ENCODE measurements at places on chromosomes 13 and 19.

DNA sequence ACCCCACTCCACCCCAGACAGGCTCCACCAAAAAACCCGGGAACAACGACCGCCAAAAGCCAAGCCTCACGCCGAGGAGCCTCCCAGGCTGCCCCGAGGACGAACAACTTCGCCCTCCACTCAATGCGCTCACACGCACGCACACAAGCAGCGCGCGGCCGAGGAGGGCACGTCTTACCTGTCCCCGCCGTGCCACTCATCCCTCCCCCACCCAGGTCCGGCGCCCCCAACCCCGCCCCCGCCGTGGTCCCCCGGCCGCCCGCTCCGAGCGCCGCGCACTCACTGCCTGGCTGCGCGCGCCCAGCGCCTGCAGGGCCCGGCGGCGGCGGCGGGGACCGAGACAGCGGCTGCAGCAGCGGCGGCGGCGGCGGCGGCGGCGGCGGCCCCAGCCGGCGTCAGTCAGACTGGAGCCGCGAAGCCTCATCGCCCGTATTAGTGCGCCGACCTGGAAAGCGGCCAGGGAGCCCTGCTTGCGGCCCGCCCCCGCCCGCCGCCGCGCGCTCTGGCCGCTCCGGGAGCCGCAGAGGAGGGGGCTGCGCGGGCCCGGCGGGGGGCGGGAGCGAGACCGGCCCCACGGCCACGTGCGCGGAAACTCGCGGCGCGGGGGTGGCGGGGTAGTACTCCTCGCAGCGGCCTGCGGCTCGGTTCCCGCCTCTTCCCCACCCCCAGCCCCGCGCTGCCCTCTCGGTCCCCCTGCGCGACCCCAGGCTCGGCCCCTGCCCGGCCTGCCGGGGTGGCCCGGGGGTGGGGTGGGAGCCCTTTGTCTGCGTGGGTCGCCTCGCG, at the start of gene SMAD9:
Gene SMAD9, minus strand, starts transcription at position 406 of the 783 bp plus-strand sequence. CDS start 40,549 bp downstream, outside the sequence.
- no peaks in the 10 kb centered on the region for H3K36me3 ChIP-seq
- peak; percentile 52 for DNase-seq
- H3K4me3 ChIP-seq = peak within 1 kb of the TSS; percentile 91
- H3K27ac ChIP-seq = peak within 1 kb of the TSS; percentile 80
- H3K27me3 ChIP-seq = no peaks in the 10 kb centered on the region
- peaks cover 8% of the 10 kb centered on the region for H3K4me1 ChIP-seq

DNA sequence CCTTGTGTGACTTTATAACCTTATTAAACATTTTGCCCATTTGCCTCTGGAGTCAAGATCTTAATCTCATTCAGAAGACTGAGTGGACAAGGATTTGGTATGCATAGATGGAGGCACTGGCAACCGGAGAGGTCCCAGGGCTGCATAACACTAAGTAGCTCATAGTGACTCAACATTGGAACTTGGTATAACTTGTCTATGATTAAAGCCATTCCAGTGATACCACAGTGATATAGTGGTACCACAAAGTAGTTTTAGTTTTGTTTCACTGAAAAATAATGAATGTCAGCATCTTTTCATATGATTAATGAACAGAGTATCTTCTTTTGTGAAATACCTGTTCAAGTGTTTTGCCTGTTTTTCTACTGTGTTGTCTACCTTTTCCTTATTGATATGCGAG, 26.4 kb downstream of the CDK8 start:
- H3K4me1 ChIP-seq = no peaks in the 10 kb centered on the region
- H3K27me3 ChIP-seq = no peaks in the 10 kb centered on the region
- H3K4me3 ChIP-seq = no peak overlapping the region
- DNase-seq = no peak
- no peak overlapping the region for H3K27ac ChIP-seq

- no peak overlapping the region for H3K27ac ChIP-seq
- H3K4me3 ChIP-seq = no peak overlapping the region
- H3K4me1 ChIP-seq = peaks cover 4% of the 10 kb centered on the region
- no peak for DNase-seq
- H3K27me3 ChIP-seq = no peaks in the 10 kb centered on the region
- H3K36me3 ChIP-seq = no peaks in the 10 kb centered on the region
Measured at GRCh38 chr13:76383676-76384461, 502.3 kb downstream of the KCTD12 start.

DNA sequence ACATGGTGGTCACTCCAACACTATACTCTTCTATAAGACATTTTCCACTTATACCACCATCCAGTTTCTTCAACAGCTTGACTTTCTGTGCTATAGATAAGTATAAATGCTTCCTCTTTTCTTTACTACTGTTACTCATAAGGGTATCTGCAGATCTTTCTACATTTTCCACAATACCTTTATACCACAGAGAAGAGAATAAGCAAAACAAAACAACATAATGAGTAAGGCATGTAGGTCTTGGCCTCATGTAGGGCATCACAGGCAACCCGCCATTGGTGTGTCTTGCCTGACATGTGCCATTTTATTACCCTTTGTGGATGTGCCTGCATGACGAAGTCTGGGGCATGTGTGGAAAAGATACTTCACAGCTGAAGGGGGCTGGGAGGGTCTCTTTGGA, 265.3 kb upstream of the STARD13 start:
- H3K27ac ChIP-seq = no peak overlapping the region
- H3K4me1 ChIP-seq = peaks cover 8% of the 10 kb centered on the region
- no peaks in the 10 kb centered on the region for H3K36me3 ChIP-seq
- DNase-seq = no peak
- no peaks in the 10 kb centered on the region for H3K27me3 ChIP-seq

GRCh38 chr13:100175078-100175802, 86.3 kb downstream of the PCCA start:
- DNase-seq = no peak
- no peak overlapping the region for H3K4me3 ChIP-seq
- H3K27me3 ChIP-seq = no peaks in the 10 kb centered on the region
- H3K27ac ChIP-seq = no peak overlapping the region
- H3K4me1 ChIP-seq = no peaks in the 10 kb centered on the region

- H3K27ac ChIP-seq = no peak overlapping the region
- peaks cover 35% of the 10 kb centered on the region for H3K36me3 ChIP-seq
Measured at GRCh38 chr19:46999377-46999776, 20.3 kb upstream of the NPAS1 start.

DNA sequence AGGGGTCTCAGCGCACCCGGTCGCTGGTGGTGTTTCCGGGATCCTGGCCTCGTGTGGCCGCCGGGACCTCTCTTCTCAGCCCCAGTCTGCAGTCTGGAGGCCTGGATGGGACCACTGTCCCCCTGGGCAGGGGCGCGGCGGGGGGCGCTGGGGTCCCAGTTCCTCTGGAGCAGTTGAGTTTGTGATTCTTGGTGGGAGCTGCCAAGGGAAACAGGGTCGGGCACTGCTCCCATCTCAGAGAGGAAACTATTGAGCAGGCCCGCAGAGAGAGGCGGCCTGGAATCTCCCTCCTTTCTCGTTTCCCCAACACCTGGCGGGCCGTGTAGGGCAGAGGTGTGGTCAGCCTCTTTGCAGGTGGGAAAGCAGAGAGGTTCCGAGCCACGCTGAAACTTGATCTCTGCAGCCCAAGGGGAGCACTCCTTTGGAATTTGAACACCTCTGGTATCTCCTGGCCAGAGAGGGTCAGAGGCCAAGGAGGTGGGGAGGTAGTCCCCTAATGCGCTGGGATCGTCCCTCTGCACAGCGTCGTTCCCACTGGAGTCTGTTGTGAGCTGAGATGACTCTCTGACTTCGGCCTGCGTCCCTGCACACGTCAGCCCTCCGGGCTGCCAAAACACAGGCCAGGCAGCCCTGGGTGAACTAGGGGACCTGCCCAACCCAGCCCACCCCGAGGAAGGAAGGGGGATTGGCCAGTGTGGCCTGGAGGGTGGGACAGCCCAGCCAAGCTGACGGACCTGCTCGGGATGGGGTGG, 741 bp downstream of the PLEKHF1 start:
- peak overlapping the region; percentile 95 for H3K27ac ChIP-seq
- DNase-seq = no peak
- H3K4me3 ChIP-seq = peak overlapping the region; percentile 94
- no peaks in the 10 kb centered on the region for H3K27me3 ChIP-seq
- no peaks in the 10 kb centered on the region for H3K36me3 ChIP-seq
- H3K4me1 ChIP-seq = peaks cover 77% of the 10 kb centered on the region

DNA sequence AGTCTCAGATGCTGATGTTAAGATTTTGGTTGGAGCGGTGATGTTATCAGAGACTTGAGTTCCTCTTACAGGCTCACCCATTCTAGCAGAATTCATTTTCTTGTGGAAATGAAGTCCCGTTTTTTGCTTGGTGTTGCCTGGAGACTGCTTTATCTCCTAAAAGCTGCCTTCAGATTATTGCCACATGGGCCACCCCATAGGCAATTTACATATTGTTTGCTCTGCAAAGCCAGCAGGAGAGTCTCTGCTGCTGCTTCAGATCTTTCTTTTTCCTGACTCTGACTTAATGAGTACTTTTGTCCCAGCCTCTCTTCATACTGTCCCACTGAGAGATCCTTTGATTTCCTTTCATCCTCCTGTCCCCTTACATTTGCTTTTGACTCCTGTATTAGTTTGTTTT, 114.6 kb downstream of the TDRD3 start:
- no peak overlapping the region for H3K4me3 ChIP-seq
- no peaks in the 10 kb centered on the region for H3K27me3 ChIP-seq

GRCh38 chr19:18397242-18398202, at the start of gene LRRC25:
Gene LRRC25, minus strand, starts transcription at chr19:18397622. Its CDS starts 659 bp downstream, at chr19:18396963.
- H3K27me3 ChIP-seq = no peaks in the 10 kb centered on the region
- DNase-seq = no peak
- peak within 1 kb of the TSS; percentile 60 for H3K4me3 ChIP-seq
- no peak within 1 kb of the TSS for H3K27ac ChIP-seq

- no peaks in the 10 kb centered on the region for H3K36me3 ChIP-seq
- DNase-seq = no peak
- peaks cover 54% of the 10 kb centered on the region for H3K4me1 ChIP-seq
- no peaks in the 10 kb centered on the region for H3K27me3 ChIP-seq
- no peak overlapping the region for H3K4me3 ChIP-seq
- H3K27ac ChIP-seq = peak overlapping the region; percentile 37
Measured at GRCh38 chr13:48446464-48446863, 33.6 kb upstream of the LPAR6 start.

GRCh38 chr13:28340272-28340793, 154.6 kb downstream of the FLT1 start:
- H3K4me3 ChIP-seq = no peak overlapping the region
- DNase-seq = no peak
- H3K27me3 ChIP-seq = no peaks in the 10 kb centered on the region
- no peak overlapping the region for H3K27ac ChIP-seq
- no peaks in the 10 kb centered on the region for H3K36me3 ChIP-seq

- no peaks in the 10 kb centered on the region for H3K4me1 ChIP-seq
- peaks cover 28% of the 10 kb centered on the region for H3K36me3 ChIP-seq
- H3K27me3 ChIP-seq = no peaks in the 10 kb centered on the region
- H3K4me3 ChIP-seq = no peak overlapping the region
- no peak for DNase-seq
- no peak overlapping the region for H3K27ac ChIP-seq
Measured at GRCh38 chr19:40005691-40006272, 8.9 kb downstream of the ZNF546 start.

DNA sequence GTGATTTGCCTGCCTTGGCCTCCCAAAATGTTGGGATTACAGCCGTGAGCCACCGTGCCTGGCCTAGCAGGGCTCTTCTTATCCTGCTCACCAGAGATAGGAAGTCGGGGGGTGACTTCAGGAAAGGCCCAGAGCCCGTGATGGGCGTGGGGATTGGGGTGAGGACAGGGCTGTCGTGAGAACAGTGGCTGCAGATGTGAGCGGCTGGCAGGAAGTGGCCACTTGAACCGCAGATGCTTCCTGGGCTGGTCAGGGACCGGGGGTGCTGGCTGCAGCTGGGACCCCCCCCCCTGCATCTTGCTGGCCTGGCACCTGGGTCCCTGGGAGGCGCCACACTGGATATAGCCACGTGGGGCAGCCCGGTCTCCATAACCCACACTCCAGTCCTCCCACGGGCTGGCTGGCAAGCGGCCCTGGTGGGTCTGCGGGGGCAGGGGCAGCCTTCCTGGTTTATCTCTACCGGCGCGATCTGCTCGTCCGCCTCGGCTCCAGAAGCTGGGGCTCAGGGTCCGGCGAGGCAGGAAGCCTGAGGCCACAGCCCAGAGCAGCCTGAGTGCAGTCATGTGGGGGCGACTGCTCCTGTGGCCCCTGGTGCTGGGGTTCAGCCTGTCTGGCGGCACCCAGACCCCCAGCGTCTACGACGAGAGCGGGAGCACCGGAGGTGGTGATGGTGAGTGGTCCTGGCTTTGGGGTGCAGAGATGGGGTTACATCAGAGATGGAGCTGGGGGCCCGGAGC, at the start of gene F2RL3:
Gene F2RL3, plus strand, starts transcription at position 371 of the 737 bp plus-strand sequence. Its CDS starts 191 bp downstream, at position 562.
- H3K27me3 ChIP-seq = no peaks in the 10 kb centered on the region
- no peak within 1 kb of the TSS for H3K27ac ChIP-seq
- H3K36me3 ChIP-seq = no peaks in the 10 kb centered on the region
- no peak for DNase-seq
- H3K4me3 ChIP-seq = no peak within 1 kb of the TSS

DNA sequence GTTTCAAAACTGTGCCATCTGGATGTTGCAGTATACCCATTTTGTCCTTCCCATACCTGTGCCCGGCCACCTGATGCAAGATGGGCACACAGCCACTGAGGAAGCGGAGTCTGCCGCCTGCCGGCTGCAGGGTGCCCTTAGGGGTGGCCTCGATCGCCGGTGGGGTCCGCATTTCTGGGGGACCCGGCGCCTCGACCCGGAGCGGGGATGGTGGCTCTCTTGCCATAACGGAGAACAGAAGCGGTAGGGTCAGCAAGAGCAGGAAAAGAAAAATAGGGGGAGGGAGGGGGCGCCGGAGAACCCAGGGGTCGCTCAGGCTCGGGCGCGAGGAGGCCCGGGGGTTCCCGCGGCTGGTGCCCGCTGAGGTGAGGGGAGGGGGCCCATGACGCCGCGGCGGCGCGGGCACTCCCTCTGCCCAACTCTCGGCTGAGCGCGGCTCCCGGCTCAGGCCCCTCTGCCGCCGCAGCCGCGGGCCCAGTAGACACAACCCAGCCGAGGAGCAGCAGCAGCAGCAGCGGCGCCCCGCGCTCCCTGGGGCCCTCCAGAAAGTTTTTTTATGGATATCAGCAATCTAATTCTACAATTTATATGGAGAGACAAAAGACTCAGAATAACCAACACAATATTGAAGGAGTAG, 13.8 kb upstream of the CYP4F2 start:
- H3K36me3 ChIP-seq = no peaks in the 10 kb centered on the region
- DNase-seq = no peak
- no peaks in the 10 kb centered on the region for H3K4me1 ChIP-seq
- no peak overlapping the region for H3K4me3 ChIP-seq
- no peak overlapping the region for H3K27ac ChIP-seq
- peaks cover under 1% of the 10 kb centered on the region for H3K27me3 ChIP-seq

- no peak overlapping the region for H3K4me3 ChIP-seq
- H3K4me1 ChIP-seq = no peaks in the 10 kb centered on the region
- H3K27ac ChIP-seq = no peak overlapping the region
- DNase-seq = no peak
- H3K36me3 ChIP-seq = no peaks in the 10 kb centered on the region
Measured at GRCh38 chr19:17441241-17442021, 7.0 kb downstream of the TMEM221 start.

GRCh38 chr13:97491452-97491851, 57.5 kb downstream of the RAP2A start:
- H3K4me3 ChIP-seq = no peak overlapping the region
- no peak for DNase-seq
- no peaks in the 10 kb centered on the region for H3K27me3 ChIP-seq
- H3K4me1 ChIP-seq = no peaks in the 10 kb centered on the region
- H3K36me3 ChIP-seq = no peaks in the 10 kb centered on the region
- no peak overlapping the region for H3K27ac ChIP-seq
